ENCODE measurements at places on chromosomes 7 and 10. TPM values are rescaled to one million over a fixed set of nuclear protein-coding genes. Genes with fewer than 3 reads are reported as not detected.

- no peak for DNase-seq
These were observed 3.6 kb upstream of the ARID5B start for GRCh38 chr10:61897671-61898434.

- DNase-seq: no peak
These were observed 170.2 kb upstream of the PITRM1 start for GRCh38 chr10:3342771-3343170.

- no peak for DNase-seq
These were observed 82.0 kb downstream of the ARL4A start for GRCh38 chr7:12769444-12769843.

Gene BMPER
- 21.9 TPM for polyA plus RNA-seq

Gene GPR15LG
- 1.1 TPM for polyA plus RNA-seq

DNA sequence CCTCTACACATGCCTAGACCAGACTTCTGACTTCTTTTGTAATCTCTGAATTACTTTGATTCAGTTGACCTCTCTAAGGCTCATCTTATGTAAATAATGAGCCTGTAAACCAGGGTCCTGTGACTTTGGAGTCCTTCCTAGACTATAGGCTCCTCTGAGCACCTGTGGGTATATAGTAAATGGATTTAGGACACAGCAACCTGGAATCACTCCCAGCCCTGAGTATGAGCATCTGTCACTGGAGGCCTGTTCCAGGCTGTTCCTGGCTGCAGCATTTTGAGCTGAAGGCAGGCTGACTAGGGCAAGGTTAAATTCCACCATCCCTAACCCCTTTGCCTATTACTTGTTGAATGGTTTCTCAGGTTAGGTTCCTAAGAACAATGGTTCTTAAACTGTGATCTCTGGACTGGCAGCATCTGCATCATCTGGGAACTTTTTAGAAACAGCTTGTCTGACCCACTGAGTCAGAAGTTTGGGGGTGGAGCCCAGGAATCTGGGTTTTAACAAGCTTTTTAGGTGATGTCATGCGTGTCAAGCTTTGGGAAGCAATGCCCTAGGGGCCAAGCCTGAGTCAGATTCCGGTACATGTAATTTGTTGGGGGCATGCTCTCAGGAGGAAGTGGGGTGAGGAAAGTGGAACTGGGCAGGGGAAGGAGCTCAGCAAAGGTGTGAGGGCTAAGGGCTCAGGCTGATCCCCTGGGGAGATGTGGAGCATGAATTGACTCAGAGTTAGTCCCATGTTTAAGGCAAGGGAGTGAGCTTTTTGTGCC lies 28.2 kb downstream of the MINDY4 start:
- DNase-seq: no peak

DNA sequence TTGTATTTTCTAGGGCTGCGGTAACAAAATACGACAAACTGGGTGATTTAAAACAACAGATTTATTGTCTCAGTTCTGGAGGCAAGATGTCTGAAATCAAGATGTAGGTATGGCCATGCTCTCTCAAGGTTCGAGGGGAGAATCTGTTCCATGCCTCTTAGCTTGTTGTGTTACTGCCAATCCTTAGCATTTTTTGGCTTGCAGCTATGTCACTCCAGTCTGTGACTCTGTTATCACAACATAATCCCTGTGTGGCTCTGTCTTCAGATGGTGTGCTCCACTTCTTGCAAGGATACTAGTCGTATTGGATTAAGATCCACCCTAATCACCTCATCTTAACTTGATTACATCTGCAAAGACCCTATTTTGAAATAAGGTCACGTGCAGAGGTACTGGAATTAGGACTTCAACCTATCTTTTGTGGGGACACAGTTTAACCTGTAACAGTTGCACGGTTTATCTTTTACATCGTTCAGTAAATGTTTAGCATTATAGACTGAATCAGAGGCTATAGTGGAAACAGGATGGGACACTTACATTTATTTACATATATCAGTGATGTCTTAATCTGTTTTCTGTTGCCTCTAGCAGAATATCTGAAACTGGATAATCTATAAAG lies 3.1 kb downstream of the C1GALT1 start:
- no peak for DNase-seq

- DNase-seq: no peak
These were observed 116.7 kb upstream of the ZMIZ1 start for GRCh38 chr10:78952030-78952429.
